SK-N-SH treated with all-trans-retinoic acid at 6 μM for 48 hours (cell line): ENCODE measurements at places on chromosomes 7 and 10.
A peak's percentile ranks its signal among the peaks of the same experiment; 100 is the strongest.

GRCh38 chr7:100685049-100685605 lies 8.9 kb downstream of the GIGYF1 start:
- ATAC-seq: no peak

DNA sequence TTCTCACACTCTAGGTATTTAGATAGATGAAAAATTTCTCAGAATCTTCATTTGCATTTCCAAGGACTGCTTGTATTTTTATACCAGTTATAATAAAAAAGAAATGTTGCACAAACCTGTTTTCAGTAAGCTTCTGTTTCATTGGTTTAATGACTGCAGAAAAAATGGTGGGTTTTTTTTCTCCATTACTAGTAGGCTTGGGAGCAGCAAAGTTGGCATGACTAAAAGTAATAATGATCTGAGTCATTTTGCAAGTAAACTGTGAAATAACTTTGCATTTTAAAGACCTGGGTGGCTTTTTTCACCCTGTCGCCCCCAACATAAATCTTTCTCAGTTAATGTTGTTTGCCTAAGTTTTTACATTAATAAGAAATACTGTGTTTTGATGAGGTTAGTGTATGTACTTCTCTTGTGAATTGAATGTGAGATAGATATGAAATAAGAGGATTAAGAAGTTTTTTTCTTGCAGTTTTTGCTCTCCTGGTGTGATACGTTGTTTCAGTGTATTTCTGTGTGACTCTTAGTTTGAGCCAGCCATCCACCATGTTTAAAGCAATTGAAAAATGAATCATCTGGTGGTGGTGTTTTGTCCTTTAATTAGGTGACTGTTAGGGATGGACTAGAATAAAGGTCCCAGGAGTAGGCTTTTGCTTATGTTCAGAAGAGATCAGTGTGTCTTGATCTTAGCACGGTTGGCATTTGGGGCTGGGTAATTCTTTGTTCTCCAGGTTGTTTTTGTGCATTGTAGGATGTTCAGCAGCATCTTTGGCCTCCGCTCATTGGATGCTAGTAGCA lies 1.8 kb downstream of the GNAI1 start:
- no peak for ATAC-seq

GRCh38 chr10:28850784-28851183 lies 173.5 kb downstream of the BAMBI start:
- ATAC-seq: no peak

GRCh38 chr10:29946953-29947700 lies 112.3 kb downstream of the JCAD start:
- peak; percentile 60 for ATAC-seq

DNA sequence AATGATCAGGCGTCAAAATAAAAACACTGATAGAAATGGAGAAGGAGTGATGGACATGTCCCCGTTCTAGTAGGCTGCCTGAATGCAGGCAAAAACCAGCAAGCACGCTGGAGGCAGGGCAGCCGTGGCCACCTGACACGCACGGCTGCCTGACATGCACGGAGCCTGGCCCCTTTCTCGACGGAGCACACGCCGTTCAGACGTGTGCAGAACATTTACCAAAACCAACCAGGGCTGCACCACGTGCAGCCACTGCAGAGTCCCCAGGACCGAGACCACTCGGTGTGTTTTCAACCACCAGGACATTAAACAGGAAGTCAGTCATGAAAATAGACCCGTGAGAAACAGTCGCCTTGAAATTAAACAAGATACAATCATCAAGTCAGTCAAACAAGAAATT lies 61.9 kb upstream of the NKX6-2 start:
- no peak for ATAC-seq

DNA sequence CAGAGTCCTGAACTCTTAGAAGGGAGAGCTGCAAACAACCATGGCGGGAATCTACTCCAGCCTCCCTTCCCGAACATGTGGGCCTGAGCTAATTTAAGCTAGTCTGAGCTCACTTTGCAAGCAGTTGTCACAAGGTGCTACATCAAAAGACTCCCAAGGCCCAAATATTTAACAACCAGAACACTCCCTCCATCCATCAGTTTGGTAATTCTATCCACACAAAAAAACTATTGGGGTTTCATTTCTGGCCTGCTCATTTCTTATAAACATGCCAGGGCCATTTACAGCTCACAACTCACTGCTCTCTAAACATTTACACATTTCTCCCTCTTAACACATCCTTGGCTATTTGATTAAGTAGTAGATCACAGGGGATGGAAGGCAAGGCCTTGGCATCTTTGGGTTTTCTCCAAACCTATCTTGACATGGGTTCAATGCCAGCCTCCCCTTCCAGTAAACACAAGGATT lies 263.4 kb downstream of the KCNMA1 start:
- no peak for ATAC-seq

DNA sequence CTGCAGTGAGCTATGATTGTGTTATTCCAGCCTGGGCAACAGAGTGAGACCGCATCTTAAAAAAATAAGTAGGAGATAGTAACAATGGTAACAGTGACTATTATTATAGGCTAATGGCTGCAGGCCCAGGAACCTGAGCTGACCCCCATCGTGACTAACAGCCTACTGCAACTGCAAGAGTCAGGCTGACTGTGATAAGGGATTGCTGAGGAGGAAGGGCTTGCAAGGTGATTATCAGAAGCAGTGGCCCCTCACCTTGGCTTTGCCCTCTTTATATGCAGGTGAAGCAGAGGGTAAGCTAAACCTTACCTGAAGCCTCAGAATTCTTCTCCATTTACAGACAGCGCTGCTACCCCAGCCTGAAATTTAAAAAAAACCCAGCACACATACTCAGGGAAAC lies 83.9 kb upstream of the SDK1 start:
- ATAC-seq: no peak

DNA sequence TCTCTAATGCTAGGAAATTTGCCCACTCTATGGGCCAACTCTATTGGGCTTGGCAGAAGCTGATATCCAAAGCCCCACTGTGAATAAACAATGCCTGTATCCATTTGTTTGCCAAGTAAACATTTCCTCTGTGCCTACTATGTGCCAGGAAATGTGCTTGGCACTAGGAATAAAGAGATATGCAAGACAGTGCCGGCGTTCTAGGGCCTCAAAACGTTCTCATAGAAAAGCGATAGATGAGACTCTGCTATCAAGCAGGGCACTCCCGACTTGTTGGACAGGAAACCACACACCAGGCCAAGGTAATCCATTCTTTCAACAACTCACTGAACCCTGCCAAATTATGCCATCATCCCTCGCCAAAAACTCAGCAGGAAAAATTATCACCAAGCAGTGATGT lies 196.7 kb downstream of the IPMK start:
- no peak for ATAC-seq

GRCh38 chr10:124671486-124672075 lies 72.6 kb downstream of the FAM53B start:
- ATAC-seq: peak; percentile 50; the same call in 2 of the 3 replicates

DNA sequence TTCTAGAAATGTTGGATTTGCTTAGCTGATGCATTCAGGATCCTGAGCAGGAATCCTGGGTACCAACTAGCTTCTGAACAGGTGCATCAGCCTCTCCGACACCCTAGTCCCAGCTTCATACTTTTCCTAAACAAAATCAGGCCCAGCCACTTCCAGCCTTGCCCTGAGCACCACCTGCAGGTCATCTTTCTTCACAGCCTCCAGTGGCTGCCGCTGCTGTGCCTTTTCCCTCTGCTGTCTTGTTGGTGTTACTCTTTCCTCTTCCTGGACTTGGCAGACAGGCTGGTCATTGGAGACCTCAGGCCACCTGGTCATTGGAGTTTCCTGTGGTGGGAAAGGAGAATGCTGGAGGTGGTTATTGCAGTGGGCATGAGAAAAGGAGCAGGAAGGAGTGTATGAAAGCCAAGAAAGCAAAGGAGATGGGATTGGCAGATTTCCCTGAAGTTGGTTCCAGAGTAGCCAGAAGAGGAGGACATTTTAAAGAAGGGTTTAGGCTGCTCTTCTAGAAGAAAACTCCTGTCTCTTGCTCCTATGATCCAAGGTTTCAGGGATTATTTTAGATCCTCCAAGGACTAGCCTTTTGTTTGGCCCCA lies 48.2 kb upstream of the NFKB2 start:
- ATAC-seq: peak; percentile 76

GRCh38 chr10:131560166-131560565 lies 248.6 kb upstream of the TCERG1L start:
- ATAC-seq: no peak

- no peak for ATAC-seq
These were observed 165.8 kb downstream of the TCERG1L start for GRCh38 chr10:131145756-131146155.

GRCh38 chr7:47991270-47991669 lies 11.9 kb upstream of the HUS1 start:
- ATAC-seq: no peak

DNA sequence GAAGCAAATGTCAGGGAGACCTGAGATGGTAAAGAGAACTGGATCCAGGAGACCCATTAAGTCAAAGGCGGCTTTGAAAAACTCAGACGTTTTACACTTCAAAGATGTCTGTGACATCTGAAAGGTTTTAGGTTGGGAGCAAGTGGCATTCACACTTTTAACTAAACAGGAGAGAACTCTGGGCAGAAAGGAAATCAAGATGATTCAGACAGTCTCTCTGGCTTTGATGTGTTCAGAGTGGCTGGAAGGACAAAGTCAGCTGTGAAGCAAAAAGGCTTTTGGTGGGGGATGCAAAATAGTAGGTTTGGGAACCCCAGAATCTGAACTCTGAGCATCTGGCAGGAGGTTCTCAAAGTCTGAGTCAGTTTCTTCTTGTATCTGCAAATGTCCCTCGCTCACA lies 66.6 kb downstream of the PRKCQ start:
- no peak for ATAC-seq

DNA sequence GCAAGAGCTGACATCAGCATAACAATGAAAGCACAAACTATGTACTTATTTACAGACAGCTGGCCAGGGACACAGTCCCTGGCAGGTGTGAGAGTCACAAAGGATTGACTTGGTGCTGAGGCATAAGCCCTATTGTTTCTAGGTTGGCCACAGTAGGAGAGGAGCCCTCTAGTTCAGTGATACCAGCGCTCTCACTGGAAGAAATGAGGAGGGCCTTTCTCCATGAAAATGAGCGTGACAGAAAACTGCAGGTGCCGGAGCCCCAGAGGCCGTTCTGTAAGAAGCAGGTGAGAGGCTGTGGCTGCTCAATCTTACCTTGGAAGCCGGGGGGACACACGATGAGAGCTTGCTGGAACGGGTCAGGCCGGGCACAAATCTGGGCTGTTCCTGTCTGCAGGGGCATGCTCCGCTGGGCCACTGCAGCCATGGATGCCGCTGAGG lies 90.5 kb downstream of the CLEC2L start:
- no peak for ATAC-seq
